ENCODE measurements at places on chromosomes 13 and 19.

DNA sequence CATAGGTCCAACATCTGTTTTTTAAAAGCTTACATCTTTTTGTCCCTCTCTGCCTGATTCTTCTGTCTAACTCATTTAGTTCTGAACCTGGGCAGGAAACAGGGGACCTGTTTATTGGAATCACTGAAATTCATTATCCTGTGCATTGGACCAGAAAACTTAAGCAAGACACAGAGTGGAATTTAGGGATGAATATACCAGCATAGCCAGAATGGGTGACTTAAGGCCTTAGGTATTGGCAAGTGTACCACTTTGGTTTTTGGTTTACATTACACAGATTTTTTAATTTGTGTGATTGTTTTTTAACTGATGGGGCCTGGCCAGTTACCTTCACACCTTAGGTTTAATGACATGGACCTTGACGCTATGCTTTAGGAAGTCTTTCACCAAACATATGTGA, 232.5 kb downstream of the GPC5 start:
- DNase-seq = no peak

- no peak for DNase-seq
Measured at GRCh38 chr13:85896516-85897450, 97.6 kb upstream of the SLITRK6 start.

DNA sequence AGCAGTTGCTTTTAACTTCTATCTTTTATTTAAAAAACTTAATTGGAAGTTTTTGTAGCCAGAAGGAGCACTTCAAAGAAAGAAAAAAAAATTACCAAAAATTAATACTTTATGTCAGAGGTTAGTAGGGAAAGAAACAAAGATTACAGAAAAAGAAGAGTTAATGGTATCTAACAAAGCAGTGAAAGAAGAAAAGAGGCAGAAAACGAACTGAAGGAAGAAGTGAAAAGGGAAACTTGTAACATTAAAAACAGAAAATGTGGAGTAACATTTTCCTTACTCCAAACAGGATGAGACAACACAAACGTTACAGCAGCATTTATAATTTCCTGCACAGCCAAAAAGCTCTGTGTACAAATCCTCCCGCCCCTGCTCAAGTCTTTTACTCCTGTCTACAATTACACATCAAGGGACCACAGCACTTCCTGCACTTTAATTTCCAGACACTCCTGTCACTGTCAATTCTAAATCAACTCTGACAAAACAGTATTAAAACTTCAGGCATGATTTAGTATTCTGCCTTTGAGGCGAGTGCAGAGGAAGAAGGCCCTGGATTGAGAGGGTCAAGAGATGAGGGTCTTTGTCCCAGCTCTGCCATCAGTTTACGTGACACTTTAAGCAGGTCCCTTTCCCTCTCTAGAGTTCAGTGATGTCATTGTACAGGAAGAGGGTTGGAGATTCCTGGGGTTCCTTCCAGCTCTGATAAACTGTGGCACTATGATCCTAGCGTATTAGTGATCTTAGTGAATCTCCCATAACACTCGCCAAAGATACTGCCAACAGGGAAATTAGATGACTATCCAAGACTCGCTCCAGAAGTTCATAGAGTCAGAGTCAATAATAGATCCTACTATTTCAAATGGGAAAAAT, 53.2 kb upstream of the LSM14A start:
- DNase-seq = no peak

DNA sequence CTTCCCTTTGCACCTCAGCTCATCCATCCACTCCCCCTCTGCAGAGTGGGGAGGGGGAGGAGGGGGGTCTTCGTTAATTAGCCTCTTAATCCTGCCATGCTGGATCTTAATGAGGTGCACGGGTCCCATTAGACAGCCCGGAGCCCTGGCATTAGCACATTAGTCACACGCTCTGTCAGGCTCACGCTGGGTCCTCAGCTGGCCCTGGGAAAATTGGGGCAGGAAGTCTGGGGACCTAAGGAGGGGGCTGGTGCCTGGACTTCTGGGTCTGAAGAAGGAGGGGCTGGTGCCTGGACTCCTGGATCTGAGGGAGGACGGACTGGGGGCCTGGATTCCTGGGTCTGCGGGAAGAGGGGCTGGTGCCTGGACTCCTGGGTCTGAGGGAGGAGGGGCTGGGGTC, 444 bp upstream of the NCCRP1 start:
- DNase-seq = peak; percentile 40

DNA sequence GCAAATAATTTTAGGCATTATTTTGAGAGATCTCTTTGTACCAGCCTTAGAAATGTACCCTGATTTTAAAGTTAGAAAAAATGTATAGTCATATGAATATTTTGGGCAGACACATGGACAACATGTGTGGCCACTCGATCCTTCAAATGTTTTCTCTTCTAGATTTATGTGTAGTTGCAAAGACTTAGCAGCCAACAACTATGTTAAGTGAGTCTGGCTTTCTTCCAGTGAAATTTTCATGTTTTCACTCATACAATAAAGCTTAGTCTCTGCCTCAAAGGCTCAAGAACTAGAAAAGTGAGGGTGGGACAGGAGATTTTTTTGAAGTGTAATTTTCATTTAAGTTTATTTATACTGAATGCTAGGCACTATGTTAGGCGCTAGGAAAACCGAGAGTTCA, 207.7 kb upstream of the DACH1 start:
- DNase-seq = no peak

- DNase-seq = no peak
Measured at GRCh38 chr13:26247011-26247410, 6.9 kb upstream of the CDK8 start.

- no peak for DNase-seq
Measured at GRCh38 chr19:46391296-46392251, 21.8 kb downstream of the CCDC8 start.

DNA sequence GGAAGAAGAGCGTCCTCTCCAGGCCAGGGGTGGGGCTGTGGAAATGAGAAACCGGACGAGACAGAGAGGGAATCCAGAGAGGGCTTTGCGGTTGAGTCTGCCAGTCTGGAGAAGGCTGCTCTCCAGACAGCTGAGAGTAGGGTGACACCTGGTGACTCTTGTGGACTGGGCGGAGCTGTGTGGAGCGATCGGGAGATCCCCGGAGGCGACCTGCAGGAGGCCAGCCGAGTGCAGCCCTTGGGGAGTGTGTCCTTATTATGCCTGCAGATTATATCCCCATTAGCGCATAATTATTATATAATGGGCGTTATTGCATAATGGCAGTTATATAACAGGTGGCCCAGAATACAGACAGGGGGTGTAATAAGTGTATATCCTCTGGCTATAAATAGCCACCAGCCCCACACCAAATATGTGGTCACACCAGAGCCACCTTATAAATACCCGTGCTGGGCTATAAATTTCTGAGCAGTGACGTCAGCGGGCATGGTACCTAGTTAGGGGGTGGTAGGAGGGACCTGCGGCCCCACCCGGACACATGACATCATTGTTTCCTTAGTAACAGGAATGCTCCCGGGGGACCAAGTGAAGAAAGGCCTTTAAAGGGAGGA, 41.2 kb downstream of the NFIX start:
- DNase-seq = peak; percentile 86

GRCh38 chr19:1593501-1593772, 772 bp upstream of the MBD3 start:
- DNase-seq = no peak

- DNase-seq = no peak
Measured at GRCh38 chr19:47310819-47311218, 1.2 kb downstream of the C5AR1 start.

DNA sequence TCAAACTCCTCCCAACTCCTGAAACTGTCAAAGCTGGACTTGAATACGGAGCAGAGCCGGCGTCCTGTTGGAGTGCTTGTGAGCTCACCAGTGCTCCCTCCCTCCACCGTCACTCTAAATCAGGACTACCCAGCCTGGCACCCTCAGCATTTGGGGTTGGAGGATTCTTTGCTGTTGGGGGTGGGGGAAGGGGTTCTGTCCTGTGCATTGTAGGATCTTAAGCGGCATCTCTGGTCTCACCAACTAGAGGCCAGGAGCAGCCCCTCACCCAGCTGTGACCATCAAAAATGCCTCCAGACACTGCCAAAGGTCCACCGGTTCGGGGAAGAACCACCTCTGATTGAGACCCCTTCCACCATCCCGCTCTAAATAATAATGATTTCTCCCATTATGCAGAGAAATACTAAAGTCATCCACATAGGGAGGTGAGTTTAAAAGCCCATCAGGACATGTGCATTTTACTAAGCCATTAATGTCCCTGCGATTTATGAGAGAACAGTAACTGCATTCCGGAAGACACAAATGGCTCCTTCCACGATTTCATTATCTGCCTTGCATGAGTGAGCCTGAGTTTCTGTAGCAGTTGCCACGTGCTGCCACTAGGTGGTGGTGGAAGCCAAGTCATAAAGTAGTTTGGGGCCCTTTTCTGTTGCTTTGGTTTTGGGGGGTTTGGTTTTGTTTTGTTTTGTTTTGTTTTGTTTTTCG, 16.1 kb upstream of the USP29 start:
- DNase-seq = peak; percentile 70

GRCh38 chr19:3270902-3271301, 46.4 kb downstream of the CELF5 start:
- DNase-seq = peak; percentile 59

DNA sequence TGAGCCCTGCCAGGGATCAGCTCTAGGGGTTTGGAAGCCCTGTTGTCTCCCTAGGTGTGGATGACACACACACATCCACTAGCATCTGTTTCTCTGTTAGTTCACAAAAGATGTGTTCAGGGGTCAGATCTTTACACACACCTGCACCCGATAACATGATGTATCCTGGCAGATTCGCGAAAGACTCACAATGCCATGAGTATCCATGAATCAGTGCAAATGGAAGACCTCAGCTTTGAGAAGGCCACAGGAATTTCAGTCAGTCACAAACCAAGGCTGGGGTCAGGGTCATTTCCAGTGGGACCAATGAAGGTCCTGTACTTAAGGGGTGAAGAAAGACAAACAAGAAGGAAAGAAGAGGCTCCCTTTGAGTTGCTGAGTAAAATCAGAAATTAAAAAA, 898.2 kb downstream of the UQCRFS1 start:
- DNase-seq = no peak

DNA sequence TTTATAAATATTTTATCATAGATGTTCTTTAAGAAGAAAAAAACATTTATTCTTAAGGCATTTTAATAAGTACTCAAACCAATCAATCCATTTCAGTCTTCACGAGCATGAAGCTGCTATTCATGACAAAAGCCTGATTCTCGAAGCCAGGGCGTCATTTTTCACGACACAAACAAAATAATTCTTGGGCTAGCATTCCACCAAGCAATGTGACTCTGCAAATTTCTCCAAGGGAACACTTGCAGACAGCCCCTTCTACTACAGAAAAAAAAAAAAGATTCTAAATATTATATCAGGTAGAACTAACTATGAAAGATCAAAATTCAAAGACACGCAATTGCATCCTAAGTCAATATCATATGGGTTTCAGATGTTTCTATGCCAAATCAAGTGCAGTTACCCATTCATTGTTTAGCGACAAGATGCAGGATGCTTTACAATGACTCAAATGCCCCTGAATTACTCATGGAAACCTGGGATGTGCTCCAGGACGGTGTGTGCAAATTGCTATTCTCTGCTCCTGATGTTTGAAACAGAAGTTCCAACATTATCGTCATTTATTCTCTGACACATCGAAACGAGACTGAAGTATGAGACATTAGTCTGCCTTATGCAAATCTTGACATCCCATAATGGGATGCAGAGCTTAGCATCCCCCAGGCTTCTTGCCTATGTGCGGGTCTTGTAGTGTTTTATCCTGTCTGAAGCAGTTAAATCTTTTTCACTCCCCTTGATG, 517.7 kb downstream of the MYO16 start:
- DNase-seq = no peak

GRCh38 chr13:96403241-96403640, 313.3 kb downstream of the HS6ST3 start:
- DNase-seq = no peak

- DNase-seq = no peak
Measured at GRCh38 chr19:29216021-29216420, 3.1 kb upstream of the UQCRFS1 start.

GRCh38 chr13:60690604-60691003, 293.6 kb downstream of the TDRD3 start:
- DNase-seq = no peak

DNA sequence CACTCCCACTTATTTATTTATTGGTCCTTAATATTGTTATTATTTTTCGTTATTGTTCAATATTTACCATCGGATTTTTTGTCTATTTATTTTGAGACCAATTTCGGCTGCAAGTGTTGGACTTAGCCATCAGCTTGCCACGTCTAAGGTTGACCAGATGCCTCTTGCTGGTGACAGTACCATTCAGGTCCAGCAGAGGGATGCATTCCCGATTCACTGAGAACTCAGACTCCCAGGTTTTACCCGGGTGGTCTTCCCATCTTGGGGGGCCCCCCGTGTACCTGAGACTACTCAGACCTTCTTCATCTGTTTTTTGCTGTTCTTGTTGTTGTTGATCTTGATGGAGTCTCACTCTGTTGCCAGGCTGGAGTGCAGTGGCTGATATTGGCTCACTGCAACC, 1435.2 kb downstream of the UQCRFS1 start:
- peak; percentile 33 for DNase-seq

DNA sequence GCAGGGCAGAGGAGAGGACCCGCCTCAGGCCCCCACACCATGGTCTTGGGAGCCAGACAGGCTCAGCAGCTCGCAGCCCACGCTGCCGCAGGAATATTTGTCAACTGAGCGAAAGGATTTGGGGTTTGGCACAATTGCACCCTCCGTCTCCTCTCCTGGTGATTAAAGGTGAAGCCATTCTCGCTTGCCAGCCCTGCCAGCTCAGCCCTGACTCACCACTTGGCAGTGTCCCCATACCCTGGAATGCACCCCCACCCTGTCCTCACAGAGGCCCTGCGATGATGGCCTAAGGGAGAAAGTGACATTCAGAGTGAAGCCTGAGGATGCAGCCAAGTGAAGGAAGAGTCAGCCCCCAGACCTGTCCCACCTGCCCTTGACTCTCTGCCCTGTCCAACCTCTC, 18.8 kb downstream of the CYTH2 start:
- DNase-seq = no peak

DNA sequence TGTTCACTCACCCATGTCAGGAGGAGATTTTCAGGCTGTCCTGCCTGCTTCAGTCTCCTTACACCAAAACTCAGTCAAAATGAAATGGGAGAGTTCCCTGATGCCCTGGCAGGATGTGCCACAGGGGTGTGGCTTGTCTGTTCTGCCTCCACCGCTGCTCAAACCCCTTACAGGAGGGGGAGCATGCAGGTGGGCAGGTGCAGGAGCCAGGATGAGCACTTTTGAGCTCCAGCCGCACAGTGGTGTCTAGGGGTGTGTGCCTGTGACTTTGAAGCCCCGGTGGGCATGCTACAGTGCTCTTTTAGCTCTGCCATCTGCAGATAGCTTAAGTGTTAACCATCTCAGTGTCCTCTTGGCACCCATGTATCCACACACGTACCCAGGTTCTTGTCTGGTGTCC, 71.9 kb upstream of the IPO5 start:
- DNase-seq = no peak
